ENCODE measurements at places on chromosomes 1 and 21.

GRCh38 chr1:56215771-56216170 is 363.6 kb downstream of the PLPP3 start:
- no peak overlapping the region for H3K27ac ChIP-seq
- H3K4me1 ChIP-seq = no peaks in the 10 kb centered on the region
- no peaks in the 10 kb centered on the region for H3K36me3 ChIP-seq
- no peak for DNase-seq
- H3K4me3 ChIP-seq = no peak overlapping the region

GRCh38 chr1:181632492-181632891 is 149.2 kb downstream of the CACNA1E start:
- no peaks in the 10 kb centered on the region for H3K27me3 ChIP-seq
- H3K36me3 ChIP-seq = no peaks in the 10 kb centered on the region
- H3K4me1 ChIP-seq = no peaks in the 10 kb centered on the region
- H3K4me3 ChIP-seq = no peak overlapping the region
- DNase-seq = no peak

DNA sequence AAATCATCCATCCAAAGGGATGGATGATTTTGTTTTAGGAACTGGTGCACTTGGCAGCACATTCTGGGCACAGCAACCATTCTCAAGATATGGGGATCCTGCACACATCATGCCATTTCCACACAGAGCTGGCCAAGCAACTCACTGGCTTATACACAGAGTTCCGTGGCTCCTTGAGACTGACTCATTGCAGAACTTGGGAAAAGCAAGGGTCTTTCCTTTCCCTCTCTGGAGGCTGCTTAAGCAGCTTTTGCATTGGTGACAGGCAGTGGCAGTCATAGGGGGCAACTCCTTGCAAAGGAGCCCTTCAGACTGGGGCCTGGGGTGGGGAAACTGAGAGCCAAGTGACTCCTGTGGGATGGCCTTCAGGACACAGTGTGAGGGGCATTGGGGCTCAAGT is 1.9 kb upstream of the MAD2L2 start:
- peaks cover 3% of the 10 kb centered on the region for H3K27me3 ChIP-seq
- no peak for DNase-seq
- H3K27ac ChIP-seq = no peak overlapping the region
- peaks cover 32% of the 10 kb centered on the region for H3K4me1 ChIP-seq
- H3K36me3 ChIP-seq = no peaks in the 10 kb centered on the region
- no peak overlapping the region for H3K4me3 ChIP-seq

GRCh38 chr1:175211656-175212055 is 19.1 kb upstream of the KIAA0040 start:
- no peaks in the 10 kb centered on the region for H3K27me3 ChIP-seq
- H3K4me3 ChIP-seq = no peak overlapping the region
- H3K27ac ChIP-seq = no peak overlapping the region
- no peaks in the 10 kb centered on the region for H3K36me3 ChIP-seq

All from glutamatergic neuron (in vitro differentiated cells).